ENCODE measurements at places on chromosomes 7 and 10.
A peak's percentile ranks its signal among the peaks of the same experiment; 100 is the strongest.

GRCh38 chr10:49662169-49662830 lies 17.2 kb upstream of the C10orf53 start:
- DNase-seq, result no peak

GRCh38 chr10:118914629-118915028 lies 114.9 kb upstream of the NANOS1 start:
- DNase-seq, result no peak

- DNase-seq, result no peak
These were observed 6.0 kb downstream of the HNRNPF start for GRCh38 chr10:43402880-43403452.

GRCh38 chr7:73437091-73437490 lies 3.5 kb downstream of the FZD9 start:
- DNase-seq, result no peak

DNA sequence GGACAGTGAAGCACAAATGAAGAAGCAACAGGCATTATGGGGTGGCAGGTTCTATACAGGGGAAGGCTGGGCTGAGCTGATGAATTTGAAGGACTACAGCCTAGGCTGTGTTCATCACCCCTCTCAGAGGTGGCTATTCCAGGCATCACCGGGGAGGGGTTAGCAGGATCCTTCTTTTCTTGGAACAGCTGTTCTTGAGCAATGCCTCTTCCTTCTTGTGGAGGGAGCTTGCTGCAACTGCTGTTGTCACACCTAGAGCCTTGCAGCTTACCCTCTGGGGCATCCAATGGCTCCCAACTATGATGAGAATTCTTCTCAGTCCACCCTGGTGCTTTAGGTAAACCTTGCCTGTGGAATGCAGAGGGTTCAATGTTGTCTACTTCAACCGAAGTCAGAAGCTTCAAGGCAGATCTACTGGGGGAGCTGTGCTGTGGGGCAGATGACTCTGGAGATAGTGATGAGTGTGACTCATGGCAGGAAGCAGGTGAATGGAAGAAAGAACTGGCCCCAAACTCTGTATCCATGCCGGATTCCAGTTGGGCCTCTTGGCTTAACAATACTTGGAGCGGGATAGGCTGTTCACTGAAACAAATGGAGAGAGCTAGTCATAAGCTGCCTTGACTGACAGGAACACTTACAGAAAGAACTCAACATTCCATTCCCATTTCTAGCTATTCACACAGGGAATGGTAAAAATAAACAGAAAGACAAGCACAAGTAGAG lies 21.5 kb upstream of the PPP3CB start:
- DNase-seq, result no peak

DNA sequence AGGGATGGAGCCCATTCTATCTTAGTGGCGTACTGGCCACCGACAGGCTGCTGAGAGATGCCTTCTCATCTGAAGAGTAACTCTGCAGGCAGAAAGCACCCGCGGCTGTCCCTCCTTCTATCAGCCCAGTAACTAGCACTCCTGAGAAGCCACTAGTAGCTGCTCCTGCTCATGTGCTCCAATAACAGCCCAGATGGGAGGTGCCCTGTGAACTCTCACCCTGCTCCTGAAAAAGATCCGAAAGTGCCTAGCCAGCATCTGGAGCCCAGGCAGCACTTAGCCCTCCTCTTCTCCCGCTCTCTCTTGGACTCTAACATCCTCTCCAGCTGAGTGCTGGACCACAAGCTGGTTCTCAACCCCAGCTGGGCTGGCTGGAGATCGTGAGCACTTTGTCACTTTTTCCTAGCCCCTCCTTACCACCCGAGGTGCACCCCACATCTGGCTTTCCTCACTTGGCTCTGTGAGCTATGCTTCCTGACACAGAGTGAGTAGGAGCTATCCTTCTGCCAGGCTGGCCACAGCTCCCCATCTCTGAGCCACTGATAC lies 239.2 kb downstream of the GRID1 start:
- no peak for DNase-seq

DNA sequence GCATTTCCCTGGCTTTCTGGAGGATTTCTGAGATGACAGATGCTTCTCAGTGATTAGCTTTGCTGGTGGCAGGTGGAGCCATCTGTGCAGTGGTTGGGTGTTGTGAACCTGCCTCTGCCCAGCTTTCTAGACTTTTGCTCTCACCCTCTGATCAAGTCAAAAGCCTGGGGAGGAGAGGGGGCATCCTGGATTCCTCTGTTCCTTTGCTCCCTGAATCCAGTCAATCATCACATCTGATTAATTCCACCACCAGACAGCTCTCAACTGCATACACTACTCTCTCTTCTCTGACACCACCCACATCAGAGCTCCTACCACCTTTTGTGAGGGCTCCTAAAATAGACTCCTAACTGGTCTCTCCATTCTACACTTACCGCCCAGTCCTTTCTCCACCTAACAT lies 283.5 kb downstream of the WDR11 start:
- no peak for DNase-seq

- no peak for DNase-seq
These were observed 127.7 kb downstream of the DYNC1I1 start for GRCh38 chr7:95899919-95900513.

DNA sequence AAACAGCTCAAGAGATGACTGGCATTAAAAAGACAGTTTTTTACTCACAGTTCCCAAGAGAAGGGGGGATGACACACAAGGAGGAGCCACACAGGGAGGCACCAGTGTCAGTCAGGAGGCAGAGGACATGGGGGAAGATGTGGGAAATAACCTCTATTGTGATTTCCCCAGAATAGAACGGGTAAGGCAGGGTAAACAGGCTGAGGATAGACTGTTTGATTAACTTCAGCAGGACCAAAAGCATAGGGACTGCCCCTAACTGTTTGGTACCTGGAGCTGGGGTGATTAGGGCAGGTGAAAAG lies 60.7 kb downstream of the RAPGEF5 start:
- DNase-seq, result no peak

DNA sequence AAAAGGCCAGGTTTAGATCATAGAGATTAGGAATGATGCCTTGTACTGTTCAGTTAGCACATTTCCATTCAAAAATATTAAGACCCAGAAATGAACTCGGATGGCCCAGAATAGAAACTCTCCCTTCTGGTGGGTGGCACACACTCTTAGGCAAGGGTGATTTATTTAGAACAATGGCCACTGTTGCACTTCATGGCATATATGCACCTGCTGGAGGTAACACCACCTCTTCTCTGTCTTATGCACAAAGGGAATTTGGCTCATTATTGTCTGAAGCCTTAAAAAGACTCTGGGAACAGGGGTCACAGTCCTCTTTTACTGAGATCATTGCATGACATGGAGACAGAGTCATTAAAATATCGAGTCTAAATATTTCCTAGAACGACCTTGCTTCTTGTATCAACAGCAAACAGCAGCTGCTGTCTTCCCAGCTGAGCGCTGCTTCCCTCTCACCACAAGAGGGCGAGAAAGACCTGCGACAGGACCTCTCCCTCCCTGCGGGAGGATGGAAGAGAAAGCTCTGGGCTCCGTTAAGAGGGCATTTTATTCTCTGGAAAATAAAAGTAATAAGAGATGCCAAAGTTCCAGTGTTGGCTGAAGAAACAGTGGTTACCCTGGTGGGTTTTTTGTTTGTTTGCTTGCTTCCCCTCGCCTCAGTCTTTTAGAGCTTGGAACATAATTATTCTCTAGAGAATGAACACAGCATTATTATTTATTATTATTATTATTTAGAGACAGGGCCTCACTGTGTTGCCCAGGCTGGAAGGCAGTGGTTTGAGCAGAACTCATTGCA lies 13.5 kb upstream of the BAMBI start:
- peak; percentile 97 for DNase-seq

DNA sequence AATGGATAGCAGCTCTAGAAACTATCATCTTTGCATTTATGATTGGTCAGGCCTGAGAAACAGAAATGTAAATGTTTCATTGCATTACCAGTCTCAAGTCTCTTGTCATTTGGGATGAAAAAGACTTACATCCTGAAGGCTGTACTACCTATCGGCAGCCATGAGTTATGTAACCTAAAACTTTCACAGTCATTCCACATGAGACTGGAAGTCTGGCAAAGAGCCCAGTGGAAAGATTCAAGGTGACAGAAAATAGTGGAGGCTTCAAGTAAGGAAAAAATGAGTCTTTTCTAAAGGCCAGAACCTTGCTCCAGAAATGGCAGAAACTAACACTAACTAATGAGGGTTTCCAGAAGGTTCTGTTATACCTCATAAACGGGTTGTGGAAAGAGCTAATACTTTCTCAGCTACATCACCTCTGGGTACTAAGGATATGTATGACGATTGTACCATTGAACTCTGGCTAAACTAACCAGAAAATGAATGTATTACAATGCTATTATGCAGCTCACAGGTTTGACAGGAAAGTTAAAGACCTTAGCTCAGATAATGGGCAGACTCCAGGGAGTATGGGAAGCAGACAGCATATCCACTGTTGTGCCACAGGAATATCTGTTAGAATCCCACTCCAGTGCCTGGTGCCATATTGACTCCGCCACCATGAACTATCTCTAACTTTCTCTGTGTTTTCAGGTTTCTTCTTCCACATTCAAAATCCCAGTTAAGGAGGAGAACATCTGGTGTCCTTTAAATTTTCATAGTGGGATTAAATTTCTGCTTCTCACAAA lies 41.7 kb upstream of the DYNC1I1 start:
- no peak for DNase-seq

DNA sequence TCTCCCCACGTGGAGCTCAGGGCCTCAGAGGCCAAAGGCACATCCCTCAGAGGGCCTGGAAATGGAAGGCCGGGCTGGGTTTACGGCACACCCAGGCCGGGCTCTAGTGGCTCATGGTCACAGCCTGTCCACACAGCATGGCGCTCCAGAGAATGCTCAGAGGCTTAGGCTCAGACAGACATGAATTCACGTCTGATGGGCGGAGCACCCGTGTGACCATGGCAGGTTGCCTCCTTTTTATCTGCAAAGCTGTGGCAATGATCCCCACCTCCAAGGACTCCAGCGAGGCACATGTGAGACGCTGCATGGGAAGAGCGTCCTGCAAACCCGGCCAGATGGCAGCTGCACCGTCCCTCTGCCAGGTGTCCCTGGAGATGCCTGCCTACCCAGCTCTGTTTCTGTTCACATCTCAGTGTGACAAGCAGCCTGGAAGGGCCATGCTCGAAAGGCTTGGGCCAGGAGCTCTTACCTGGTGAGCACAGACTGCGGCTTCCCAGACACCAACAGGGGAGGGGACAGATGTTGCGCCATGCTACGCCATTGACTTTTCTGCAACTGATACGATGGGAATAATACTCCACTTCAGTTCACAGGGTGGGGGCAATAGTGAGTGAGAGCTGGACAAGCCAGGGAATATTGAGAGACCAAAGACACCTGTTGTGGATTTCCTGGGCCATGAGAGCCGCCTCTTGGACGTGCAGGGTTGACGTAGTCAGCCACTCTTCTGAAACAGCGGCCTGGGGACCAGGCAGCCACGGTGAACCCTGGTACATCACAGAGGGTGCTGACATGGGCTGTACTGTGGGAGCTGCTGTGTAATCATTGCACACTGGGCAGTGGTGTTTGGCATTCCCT lies 34.4 kb upstream of the FAM20C start:
- no peak for DNase-seq

DNA sequence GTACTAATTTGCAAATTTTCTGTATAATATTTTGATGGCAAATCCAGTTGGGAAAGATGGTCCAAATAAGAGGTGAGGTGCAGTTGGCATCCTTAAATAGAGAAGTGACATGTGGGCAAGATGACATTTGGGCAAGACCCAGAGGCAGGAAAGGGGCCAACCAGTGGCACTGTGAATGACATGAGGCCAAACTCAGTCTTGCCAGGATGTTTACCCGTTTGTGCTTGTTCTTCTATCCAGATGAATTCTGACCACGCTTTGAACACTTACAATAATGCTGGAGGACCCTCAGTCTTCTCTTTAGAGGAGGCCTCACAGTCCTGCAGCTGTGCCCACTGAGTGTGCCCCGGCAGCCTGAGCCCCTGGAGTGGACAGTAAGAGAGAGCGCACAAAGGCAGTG lies 45.1 kb downstream of the KCNMA1 start:
- DNase-seq, result no peak

DNA sequence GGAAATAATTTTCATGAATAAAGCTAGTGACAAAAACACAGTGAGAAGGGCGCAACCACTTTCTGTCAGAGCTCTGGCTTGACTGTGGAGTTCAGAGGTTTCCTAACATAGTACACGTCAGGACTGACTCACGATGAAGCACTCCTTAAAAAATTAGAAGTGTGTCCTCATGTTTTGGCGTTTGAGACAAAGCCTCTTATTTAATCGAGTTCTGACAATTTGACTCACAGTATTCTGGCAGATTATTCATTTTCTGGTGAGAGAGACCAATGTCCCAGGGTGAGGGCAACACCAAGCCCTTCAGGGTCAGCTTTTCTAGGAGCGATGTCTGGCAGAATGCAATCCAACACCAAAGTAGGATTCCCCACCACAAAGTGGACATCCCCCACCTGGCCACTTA lies 108.7 kb downstream of the DIP2C start:
- DNase-seq, result peak; percentile 87

DNA sequence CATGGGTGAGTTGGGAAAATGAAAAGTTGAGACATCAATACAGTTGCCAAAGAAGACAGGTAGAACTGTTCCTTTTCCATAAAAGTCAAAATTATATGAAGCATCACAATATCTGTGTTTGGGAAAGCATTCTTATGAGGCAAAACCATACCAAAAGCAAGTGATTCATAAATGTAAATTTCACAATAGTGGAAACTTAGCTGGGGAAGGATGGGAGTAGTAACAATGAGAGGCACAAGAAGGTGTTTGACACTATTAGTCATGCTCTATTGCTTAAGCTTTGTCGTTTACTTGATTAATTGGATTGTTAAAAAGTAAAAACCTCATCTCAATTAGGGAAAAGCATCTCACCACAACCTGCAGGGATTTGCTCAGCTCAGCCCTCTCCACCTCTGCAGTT lies 240.2 kb downstream of the C7orf25 start:
- peak; percentile 82 for DNase-seq

DNA sequence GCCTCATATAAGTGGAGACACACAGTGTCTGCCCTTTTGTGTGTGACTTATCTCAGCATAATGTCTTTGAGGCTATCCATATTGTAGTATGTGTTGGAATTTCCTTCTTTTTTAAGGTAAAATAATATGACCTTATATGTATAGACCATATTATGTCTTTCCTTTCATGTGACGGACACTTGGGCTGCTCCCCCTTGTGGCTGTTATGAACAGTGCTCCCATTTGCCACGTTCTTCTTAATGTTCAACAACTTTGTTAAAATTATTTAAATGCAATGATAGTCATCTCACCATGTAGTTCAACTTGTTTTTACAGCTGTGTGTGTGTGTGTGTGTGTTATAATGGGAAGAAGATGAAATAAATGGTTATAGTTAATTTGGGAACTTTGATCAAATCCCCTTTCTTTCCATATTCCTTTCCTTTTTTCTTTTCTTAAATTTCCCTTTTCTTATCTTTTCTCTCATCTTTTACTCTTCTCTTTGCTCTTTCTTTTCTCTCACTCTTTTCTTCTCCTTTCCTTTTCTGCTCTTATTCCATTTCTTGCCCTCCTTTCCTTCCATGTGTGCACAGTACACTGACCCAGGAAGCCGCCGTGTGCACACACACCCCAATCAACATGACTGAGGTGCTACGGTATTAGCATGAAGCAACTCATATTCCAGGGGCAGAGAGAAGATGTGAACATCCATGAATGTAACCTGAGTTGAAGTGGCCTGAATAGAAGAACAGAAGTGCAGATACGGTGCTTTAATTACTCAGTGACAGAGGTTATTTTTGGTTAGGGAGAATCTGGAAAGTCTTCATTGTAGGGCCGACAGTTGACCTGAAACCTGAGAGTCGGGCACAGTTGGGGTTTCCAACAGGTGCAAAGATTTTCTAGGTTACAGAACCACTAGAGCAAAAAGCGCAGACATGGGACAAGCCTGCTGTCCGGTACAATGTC lies 596.6 kb downstream of the SDK1 start:
- DNase-seq, result peak; percentile 69
